ENCODE measurements at places on chromosomes 1 and 21.

DNA sequence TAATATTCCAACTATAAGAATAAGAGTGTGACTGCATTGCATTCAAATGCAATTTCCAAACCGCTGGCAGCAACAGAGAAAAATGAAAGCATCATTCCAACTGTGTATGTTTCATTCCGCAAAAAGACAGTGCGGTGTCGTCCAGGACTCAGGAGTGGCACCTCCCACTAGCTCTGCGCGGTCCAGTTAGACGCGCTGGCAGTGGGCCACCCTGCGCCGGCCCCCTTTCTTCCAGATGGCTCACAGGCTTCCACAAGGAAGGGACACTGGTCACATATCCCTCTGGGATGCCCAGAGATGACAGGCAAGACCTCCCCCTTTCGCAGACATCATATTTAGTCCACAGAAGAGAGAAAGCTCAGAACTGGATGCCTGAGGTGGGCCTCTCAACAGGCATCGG lies 11.9 kb downstream of the WRAP73 start:
- no peak for DNase-seq
- no peaks in the 10 kb centered on the region for H3K4me1 ChIP-seq
- no peak overlapping the region for H3K4me3 ChIP-seq
- no peak overlapping the region for H3K27ac ChIP-seq
- no peaks in the 10 kb centered on the region for H3K27me3 ChIP-seq

DNA sequence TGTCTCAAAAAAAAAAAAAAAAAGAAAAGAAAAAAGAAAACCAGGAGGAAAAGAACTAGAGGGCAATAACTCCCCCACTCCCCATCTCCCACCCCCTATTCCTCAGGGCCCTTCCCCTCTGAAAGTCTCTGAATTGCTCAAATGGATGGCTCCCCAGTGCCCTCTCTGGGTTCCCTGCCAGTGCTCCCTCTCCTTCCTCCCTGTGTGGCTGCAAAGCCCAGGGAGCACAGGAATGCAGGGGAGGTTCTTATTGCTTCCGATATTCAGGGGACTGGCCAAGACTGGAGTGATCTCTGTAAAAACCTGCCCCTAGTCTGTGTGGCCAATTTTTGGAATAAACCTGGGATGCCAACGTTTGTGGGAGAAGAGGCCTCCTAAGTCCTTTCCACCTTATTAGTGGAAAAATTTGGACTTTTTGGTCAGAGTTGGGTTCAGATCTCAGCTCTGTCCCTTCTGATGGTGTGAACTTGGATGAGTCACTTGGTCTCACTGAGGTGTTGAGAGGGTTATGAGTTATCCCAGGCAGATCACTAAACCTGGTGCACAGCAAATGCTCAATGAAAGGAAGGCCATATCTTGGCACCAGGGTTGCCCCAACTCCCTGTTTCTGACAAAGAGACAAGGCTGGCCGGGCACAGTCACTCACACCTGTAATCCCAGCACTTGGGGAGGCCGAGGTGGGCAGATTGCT lies 13.4 kb upstream of the ARHGEF10L start:
- H3K4me3 ChIP-seq = no peak overlapping the region
- peaks cover 8% of the 10 kb centered on the region for H3K4me1 ChIP-seq
- DNase-seq = no peak
- H3K27me3 ChIP-seq = no peaks in the 10 kb centered on the region
- H3K27ac ChIP-seq = peak overlapping the region; percentile 71

- H3K4me1 ChIP-seq = peaks cover 39% of the 10 kb centered on the region
- peak overlapping the region; percentile 24 for H3K4me3 ChIP-seq
- H3K27me3 ChIP-seq = no peaks in the 10 kb centered on the region
Observed at GRCh38 chr1:47021070-47021469, 2.4 kb upstream of the CYP4X1 start.

DNA sequence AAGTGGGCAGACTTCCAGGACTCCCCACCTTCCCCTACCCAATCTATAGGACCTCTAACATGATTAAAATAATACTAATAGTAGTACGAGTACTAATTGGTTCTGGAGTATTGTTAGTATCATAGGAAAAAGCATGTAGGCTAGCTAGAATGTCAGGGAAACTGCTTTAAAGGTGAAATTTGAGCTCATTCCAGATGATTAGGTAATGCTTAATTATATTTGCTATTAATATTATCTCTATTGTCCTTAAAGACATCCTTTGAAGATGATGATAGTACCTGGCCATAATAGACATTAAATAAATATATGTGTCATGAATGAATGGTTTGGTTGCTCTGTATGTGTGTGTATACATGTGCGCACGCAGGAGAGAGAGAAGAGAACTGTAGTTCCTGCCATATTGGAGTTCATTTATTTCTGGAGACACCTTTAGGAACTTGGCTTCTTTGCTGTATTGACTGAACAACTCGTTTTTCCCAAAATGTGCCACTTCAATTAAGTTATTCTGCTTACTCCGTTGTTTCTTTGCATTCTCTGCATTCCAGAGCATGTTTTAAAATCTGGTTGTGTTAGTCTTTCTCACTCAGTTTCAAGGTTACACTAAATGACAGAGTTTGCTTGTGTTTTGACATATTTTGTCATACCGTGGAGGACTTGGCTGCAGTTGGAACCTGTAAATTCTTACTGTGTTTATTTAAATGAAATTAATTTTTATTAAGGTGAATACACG lies 117.1 kb downstream of the OSBPL9 start:
- H3K27ac ChIP-seq = peak overlapping the region; percentile 51
- H3K4me1 ChIP-seq = no peaks in the 10 kb centered on the region
- H3K36me3 ChIP-seq = no peaks in the 10 kb centered on the region
- no peak for DNase-seq
- no peaks in the 10 kb centered on the region for H3K27me3 ChIP-seq

DNA sequence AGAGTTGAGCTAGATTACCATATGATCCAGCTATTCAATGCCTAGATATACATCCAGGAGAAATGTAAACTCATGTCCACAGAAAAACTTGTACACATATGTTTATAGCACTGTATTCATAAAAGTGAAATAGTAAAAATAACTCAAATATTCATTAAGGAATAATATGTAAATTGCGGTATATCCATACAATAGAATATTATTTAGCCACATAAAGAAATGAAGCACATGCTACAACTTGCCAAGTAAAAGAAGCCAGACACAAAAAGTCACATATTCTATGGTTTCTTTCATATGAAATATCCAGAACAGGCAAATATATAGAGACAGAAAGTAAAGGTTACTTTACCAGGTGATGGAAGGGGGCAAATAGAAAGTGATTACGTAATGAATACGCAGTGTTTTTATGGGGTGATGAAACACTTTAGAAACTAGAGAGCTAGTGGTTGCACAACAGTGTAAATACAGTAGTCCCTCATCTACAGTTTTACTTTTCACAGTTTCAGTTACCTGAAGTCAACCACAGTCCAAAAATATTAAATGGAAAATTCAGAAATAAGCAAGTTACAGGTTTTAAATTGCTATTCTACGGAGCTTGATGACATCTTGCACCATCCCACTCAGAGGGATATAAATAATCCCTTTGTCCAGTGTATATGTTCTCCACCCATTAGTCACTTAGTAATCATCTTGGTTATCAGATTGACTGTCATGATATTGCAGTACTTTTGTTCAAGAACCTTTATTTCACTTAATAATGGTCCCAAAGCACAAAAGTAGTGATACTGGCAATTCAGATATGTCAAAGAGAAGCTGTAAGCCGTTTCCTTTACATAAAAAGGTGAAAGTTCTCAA lies 62.3 kb downstream of the ZNF644 start:
- H3K27ac ChIP-seq = no peak overlapping the region
- no peak overlapping the region for H3K4me3 ChIP-seq
- no peak for DNase-seq
- peaks cover 2% of the 10 kb centered on the region for H3K4me1 ChIP-seq
- no peaks in the 10 kb centered on the region for H3K36me3 ChIP-seq

DNA sequence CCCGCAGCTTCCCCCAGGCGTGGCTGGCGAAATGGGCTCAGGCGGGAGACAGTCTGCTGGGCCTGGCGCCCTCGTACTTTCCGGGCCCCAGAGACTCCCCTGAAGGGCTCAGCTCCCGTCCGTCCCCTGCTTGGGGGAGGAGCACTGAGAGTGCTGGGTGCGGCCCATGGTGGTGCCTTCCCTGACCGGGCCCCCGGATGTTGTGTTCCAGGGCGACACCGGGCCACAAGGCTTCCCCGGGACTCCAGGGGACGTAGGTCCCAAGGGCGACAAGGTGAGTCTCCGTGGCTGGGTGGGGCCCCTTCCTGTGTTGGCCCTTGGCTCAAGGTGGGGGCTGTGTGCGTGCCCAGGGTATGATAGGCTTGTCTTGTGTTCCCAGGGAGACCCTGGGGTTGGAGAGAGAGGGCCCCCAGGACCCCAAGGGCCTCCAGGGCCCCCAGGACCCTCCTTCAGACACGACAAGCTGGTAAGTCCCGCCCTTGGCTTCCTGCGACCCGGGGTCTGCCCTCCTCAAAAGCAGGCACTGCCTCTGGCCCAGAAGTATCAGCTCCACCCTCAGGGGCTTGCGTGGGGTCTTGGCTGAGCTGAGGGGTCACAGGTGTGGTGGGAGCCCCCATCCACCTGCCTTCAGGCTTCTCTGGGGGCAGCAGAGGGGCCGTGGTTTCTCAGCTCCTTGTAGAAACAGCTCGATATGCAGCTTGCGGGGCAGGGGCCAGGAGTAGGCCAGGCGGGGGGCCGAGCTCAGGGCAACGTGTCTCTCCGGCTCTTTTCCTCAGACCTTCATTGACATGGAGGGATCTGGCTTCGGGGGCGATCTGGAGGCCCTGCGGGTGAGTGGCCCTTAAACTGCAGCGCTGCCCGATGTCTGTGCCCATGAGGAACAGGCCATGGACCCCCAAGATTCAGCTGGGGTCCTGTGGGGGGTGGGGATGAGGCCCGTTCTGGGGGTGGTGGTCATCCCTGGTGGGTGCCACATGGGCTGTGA lies 62.3 kb downstream of the SLC19A1 start:
- peaks cover 60% of the 10 kb centered on the region for H3K36me3 ChIP-seq
- peaks cover 5% of the 10 kb centered on the region for H3K4me1 ChIP-seq
- H3K27me3 ChIP-seq = no peaks in the 10 kb centered on the region
- no peak overlapping the region for H3K27ac ChIP-seq
- DNase-seq = no peak
- no peak overlapping the region for H3K4me3 ChIP-seq

GRCh38 chr1:55305735-55306134 lies 90.6 kb upstream of the USP24 start:
- H3K36me3 ChIP-seq = no peaks in the 10 kb centered on the region
- no peak overlapping the region for H3K4me3 ChIP-seq
- H3K4me1 ChIP-seq = no peaks in the 10 kb centered on the region

GRCh38 chr21:34858559-34858958 lies 189.8 kb downstream of the CLIC6 start:
- H3K4me1 ChIP-seq = no peaks in the 10 kb centered on the region
- no peaks in the 10 kb centered on the region for H3K27me3 ChIP-seq
- H3K4me3 ChIP-seq = no peak overlapping the region
- no peak overlapping the region for H3K27ac ChIP-seq
- peaks cover 18% of the 10 kb centered on the region for H3K36me3 ChIP-seq

- no peak for DNase-seq
- no peaks in the 10 kb centered on the region for H3K4me1 ChIP-seq
- no peaks in the 10 kb centered on the region for H3K27me3 ChIP-seq
Observed at GRCh38 chr1:20426923-20427322, 59.1 kb downstream of the CAMK2N1 start.

GRCh38 chr1:207455183-207455754 lies 1.1 kb downstream of the CR2 start:
- no peaks in the 10 kb centered on the region for H3K4me1 ChIP-seq
- H3K4me3 ChIP-seq = no peak overlapping the region
- no peaks in the 10 kb centered on the region for H3K36me3 ChIP-seq
- no peak overlapping the region for H3K27ac ChIP-seq
